ENCODE measurements at places on chromosomes 11 and 22.

- no peak for DNase-seq
Measured at GRCh38 chr22:44793106-44793505, 40.7 kb downstream of the ARHGAP8 start.

DNA sequence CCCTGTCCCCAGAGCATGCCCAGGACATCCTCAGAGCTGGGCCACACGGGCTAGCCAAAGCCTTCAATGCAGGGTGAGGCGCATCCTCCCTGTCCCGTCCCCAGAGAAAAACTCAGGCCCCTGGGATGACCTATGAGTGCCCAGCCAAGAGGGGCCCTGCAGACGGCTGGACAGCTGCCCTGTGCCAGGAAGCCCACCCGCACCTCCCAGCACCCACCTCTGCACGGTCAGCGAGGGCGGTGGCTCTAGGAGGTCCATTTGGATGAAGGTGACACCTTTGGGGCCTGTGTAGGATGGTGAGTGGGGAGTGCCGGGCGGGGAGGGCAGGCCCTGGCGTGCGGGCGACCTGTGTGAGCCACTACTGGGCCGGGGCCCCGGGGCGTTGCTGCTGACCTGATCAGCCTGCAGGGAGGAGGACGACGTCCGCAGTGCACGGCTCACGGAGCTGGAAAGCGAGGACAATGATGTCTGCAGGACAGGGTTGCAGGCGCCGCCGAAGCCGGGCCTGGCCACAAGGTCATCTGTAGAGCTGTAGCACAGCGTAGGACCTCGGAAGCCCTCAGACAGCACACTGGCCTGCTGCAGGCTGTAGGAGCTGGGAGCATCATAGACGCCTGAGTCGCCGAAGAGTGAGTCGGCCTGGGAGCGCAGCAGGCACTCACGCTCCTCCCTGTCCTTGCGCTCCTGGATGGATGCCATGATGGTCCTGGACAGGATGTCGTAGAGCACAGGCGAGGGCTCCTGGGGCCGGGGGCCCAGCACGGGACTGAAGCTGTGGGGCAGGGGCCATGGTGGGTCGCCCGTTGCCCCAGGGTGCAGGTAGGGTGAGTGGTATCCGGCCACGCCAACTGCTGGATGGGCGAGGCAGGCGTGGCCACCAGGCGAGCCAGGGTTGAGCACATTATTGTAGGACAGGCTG, 180.5 kb downstream of the IGLL1 start:
- DNase-seq: no peak

GRCh38 chr22:43036282-43036829, 21.4 kb upstream of the PACSIN2 start:
- no peak for DNase-seq

DNA sequence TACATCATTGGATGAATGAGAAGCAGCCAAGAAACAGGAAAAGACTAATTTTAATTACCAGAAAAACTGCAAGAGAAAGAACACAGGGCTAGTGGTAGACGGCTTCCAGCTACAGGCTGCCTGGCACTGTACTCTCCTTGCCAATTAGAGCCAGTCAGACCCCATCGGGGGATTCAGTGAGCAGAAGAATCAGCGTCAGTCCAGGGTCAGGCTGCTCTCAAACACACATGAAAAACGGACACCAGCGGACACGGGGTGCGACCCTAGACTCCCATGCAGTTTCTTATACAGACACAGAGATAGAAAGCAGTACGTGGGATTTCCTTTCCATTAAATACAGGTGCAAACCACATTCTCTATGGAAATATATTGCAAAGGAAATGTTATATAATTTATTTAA, 1.1 kb upstream of the CNTN5 start:
- no peak for DNase-seq

GRCh38 chr11:66543263-66544107, 2.4 kb downstream of the ZDHHC24 start:
- peak; percentile 45 for DNase-seq

GRCh38 chr11:532527-532985, 2.8 kb downstream of the HRAS start:
- no peak for DNase-seq

DNA sequence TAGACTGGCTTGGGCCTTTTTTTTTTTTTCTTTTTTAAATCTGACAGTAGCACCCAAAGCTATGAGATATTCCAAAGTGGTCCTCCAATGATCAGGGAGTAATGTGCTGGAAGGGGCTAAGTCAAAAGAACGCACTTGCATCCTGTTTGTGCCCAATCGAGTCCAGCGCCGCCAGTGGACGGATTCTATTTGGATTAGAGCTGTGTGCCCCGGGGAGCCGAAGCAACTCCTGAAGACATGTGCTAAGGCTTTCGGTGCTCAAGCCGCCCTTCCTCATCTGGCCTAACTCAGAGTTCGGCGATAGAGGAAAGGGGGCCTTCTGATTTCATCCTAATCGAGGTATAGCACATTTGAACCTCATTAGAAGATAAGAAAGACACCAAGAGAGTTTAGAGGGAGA, 147.8 kb upstream of the NECTIN1 start:
- DNase-seq: no peak

DNA sequence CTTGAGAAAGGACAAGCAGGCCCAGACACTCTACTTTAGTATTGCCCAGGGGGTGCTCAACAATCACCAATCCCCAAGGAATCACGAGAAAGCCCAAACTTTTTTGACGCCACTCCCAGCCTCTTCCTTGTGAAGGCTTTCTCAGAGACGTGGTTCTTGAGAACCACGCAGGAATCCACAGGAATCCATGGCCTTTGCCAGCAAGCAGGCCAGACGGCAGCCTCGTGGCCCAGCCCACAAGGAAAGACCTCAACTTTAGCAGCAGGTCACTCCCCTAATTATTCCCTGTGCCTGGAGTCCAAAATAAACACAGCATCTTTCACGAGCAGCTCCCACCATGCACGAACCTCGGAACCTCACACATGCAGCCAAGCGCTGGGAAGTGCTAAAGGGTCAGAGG, 104.2 kb downstream of the WT1 start:
- no peak for DNase-seq

DNA sequence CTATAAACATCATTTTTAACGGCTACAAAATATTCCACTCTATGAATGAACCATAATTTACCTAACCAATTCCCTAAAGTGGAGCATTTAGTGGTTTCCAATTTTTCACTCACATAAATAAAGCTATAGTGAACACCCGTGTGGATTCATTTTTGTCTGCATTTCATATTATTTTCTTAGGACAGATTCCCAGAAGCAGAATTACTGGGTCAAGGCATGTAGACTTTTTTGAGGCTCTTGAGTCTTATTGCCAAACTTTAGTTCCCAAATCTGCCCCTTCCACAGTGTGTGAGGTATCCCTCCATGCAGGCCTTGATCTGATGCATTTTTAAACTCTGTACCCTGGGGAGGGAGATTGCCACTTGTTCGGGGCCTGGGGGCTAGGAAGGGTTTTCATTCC, 198.2 kb downstream of the TENM4 start:
- DNase-seq: no peak

DNA sequence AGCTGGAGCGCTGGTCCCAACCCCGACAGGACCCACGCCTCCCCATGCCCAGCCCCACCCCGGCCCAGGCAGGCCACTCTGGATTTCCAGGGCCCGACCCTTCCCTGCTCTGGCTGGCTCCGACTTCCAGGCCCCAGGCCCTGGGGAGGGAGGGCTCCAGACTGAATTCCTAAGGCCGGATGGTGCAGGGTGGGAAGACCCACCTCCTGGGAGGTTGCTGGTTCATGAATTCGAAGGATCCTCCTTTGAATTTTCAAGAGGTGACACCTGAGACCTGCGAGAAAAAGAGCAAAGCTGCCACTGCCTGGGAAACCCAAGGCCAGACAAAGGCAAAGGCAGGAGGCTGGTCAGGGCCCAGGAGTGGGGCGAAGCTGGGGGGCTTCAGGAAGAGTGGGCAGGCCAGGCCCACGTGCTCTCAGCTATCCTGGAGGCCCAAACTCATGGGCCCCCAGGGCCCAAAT, 47.0 kb upstream of the LINC01488 start:
- DNase-seq: no peak

- DNase-seq: no peak
Measured at GRCh38 chr11:14001597-14001996, 39.1 kb downstream of the SPON1 start.

GRCh38 chr11:92473736-92474135, 249.1 kb downstream of the FAT3 start:
- no peak for DNase-seq
